ENCODE measurements at places on chromosomes 11 and 22. TPM values are rescaled to one million over a fixed set of nuclear protein-coding genes. Genes with fewer than 3 reads are reported as not detected.

The CD3D gene
- polyA plus RNA-seq: 4.4 TPM

The KREMEN1 gene
- 111 TPM for polyA plus RNA-seq

The CRYBB2 gene
- polyA plus RNA-seq: not detected

The HOATZ gene
- polyA plus RNA-seq: 0.13 TPM

The SEPTIN5 gene
- polyA plus RNA-seq: 115 TPM

DNA sequence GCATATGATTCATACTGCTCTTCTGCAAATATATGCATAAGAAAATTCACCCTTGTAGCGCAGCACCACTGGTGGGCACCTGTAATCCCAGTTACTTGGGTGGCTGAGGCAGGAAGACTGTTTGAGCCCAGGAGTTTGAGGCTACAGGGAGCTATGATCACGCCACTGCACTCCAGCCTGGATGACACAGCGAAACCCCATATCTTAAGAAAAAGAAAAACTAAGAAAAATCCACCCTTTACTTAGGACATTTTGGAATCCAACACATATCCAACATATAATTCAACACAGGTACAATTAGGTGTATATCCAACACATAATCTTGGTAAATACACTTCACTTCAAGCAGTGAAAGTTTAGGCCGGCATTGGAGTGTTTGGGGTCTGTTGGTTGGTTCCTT is 255.5 kb upstream of the PITPNB start:
- DNase-seq: no peak

DNA sequence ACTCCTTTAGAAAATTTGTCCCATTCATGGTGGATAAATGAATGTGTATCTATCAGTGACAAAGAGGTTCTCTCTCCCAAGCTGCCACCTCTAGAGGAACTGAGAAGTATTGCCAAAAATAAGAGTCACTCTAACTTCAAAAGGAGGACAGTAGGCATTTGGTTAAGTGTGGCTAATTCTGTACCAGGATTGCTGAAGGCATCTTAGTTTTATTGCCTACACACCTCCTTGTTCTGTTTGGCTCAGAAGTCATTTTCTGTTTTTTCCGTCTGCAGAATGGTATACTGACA is 189.0 kb upstream of the MPPED2 start:
- no peak for DNase-seq

GRCh38 chr11:32385998-32386397 is 49.3 kb downstream of the WT1 start:
- no peak for DNase-seq

DNA sequence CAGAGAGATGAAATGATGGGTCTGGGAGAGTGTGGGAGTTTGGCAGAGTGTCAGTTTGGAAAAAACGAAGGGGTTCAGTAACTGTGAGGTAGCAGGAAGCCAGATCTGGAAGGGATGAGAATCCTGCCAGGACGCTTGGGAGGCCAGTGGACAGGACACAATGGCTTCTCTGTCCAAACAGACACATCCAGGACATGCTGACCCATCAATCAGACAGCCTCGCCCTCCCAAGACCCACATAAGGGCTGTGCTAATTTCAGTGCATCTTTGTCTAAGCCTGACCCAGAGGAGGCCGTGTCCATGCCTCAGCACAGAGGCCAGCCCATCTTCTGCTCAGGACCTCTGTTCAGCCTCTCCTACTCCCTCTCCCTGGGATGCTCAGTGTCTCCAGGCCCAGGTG is 576.5 kb upstream of the B3GAT1 start:
- no peak for DNase-seq

GRCh38 chr11:8251616-8252295 is 11.9 kb downstream of the LMO1 start:
- no peak for DNase-seq

GRCh38 chr11:108218912-108219783 is 3.3 kb downstream of the NPAT start:
- DNase-seq: no peak

DNA sequence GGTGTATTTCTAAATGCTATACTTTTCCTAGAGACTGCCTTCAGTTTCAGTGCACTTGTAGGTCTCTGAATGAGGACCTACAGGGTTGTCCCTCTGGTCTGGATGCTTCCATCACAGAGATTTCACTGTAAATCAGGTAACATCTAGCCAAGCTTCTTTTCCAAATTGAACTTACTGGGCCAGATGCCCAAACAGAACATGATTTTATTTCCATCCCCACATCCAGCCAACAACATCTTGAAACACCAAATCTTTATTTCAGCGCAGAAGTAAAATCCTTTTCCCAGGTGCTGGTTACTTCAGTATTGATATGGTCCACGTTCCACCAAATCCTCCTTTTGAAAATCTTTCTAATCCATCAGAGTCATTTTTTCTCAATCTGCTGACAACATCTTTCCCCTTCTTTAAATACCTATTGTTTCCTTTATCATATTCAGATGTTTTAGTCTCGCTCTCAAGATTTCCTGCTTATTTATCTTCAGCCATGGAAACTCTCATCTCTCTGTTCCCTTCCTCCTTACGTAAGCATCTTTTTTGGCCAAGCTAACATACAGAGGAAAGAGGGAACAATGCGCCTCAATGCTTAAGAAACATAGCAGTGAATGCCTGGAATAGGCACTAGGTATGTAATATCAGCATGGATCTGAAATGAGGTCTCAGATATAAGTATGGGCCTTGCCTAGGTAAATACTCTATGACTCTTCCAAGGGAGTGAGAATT is 201.2 kb upstream of the MTNR1B start:
- DNase-seq: peak; percentile 64

DNA sequence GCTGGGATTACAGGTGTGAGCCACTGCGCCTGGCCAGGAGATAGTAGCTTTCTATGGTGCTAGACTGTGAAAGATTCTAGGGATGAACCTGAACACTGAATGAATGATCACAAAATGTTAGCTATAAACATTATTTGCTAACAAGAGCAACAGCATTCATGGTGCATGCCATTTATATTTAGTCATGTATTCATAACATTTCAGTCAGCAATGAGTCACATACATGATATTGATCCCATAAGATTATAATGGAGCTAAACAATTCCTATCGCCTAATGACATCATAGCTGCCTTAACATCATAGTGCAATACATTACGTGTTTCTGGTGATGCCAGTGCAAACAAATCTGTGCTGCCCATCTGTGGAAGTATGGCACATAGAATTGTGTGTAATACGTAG is 164.1 kb downstream of the ARHGAP42 start:
- DNase-seq: no peak

DNA sequence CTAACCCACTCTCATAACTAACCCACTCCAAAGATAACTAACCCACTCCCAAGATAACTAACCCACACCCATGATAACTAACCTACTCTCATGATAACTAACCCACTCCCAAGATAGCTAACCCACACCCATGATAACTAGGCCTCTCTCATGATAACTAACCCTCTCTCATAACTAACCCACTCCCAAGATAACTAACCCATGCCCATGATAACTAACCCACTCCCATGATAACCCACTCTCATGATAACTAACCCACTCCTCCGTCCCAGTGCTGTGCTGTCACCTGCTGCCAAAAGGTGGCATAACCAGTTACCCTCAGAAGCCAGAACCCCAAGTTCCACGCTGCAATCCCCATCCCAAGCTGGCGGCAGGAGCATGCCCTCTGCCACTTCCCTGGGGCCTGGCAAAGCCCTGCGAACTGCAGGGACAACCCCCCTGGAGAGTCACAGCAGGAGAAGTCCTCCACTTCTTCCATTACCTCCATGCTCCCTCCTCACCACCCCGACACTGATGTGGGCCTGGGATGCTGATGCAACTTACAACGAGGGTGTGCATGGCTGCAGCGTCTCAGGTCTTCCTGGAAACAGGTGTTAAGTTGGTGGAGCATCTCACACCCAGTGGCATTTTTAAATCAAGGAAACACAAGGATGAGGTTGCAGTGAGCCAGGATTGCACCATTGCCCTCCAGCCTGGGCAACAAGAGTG is 30.8 kb upstream of the CELSR1 start:
- DNase-seq: no peak

GRCh38 chr11:79949574-79949973 is 508.7 kb upstream of the TENM4 start:
- no peak for DNase-seq

DNA sequence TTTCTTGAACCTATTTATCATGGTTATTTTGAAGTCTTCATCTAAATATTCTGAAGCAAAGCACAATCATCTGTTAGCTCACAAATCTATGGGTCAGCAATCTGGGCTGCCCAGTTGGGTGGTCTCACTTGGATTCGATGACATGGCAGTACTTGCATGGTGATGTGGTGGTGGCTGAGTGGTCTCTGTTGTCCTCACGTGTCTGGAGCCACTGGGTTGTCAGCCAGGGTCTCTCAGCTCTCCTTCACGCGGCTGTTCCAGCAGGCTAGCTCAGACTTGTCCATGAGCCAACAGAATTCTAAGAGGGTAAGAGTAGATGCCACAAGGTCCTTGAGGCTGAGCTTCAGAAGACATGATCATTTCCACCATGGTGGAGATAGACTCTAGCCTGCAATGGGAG is 66.4 kb upstream of the KCNQ1OT1 start:
- no peak for DNase-seq

- no peak for DNase-seq
Observed at GRCh38 chr11:35909511-35910265, 34.2 kb upstream of the LDLRAD3 start.

GRCh38 chr11:27315836-27316235 is 47.2 kb downstream of the CCDC34 start:
- DNase-seq: no peak

DNA sequence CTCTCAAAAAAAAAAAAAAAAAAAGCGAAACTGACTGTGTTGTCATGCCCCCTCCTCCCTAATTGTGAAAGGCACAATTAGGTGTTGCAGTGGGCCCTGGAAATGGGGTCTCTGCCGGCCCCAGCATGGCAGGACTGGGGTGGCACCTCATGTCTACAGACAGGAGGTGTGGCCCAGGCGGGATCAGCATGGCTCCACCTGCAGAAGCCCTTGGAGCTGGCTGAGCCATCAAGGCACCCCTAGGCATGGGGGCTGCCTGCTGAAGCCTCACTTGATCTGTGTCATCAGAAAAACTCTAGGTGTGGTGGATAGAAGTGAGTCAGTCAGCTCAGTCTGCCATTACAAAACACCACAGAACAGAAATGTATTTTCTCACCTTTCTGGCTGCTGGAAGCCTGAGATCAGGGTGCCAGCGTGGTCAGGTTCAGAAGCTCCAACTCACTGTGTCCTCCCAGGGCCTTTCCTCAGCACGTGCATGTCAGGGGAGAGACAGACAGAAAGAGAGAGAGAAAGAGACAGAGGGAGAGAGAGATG is 10.1 kb upstream of the B4GALNT4 start:
- no peak for DNase-seq

- DNase-seq: no peak
Observed at GRCh38 chr11:110028921-110029320, 64.3 kb upstream of the ZC3H12C start.

GRCh38 chr11:45851228-45851627 is 4.0 kb downstream of the CRY2 start:
- no peak for DNase-seq

DNA sequence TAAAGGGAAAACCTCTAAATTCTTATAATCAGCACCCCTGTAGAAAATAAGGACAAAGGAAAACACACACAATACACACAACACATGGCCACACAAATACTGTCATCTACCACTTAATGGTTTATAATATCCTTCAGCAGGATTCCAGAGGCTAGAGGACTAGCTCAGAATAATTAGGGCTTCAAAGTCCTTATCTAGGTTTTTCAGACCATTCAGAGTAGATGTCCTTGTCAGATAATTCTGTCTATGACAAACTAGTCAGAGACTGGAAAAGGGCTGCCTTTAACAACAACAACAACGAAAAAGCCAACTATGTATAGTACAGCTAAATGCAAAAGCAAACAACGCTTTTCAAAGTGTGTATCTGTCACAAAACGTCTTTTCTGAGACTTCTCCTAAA is 456.5 kb upstream of the CNTN5 start:
- no peak for DNase-seq

DNA sequence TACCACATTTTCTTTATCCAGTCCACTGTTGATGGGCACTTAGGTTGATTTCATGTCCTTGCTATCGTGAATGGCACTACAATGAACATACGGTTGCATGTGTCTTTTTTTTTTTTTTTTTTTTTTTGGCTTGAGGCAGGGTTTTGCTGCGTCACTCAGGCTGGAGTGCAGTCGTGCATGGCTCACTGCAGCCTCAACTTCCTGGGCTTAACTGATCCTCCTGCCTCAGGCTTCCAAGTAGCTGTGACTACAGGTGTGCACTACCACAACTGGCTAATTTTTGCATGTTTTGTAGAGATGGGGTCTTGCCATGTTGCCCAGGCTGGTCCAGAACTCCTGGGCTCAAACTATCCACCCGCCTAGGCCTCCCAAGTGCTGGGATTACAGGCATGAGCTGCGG is 1.5 kb upstream of the CCDC90B start:
- no peak for DNase-seq

- DNase-seq: no peak
Observed at GRCh38 chr11:130051082-130051481, 18.6 kb upstream of the APLP2 start.

DNA sequence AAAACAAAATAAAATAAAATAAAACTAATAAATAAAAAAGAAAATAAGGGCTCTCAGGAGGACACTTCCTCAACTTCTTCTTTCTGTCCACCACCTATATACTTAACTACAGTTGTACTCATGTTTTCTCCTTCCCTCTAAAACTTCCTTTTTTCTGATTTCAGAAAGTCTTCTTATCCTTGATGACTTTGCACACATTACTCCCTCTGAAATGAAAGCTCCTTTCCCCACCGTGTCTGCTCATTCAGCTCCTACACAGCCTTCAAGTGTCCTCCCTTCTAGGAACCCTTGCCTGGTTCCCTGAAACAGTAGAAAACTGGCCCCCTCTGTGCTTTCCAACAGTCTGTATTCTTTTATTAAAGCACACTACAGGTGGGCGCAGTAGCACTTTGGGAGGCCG is 18.3 kb upstream of the DDX17 start:
- DNase-seq: no peak

DNA sequence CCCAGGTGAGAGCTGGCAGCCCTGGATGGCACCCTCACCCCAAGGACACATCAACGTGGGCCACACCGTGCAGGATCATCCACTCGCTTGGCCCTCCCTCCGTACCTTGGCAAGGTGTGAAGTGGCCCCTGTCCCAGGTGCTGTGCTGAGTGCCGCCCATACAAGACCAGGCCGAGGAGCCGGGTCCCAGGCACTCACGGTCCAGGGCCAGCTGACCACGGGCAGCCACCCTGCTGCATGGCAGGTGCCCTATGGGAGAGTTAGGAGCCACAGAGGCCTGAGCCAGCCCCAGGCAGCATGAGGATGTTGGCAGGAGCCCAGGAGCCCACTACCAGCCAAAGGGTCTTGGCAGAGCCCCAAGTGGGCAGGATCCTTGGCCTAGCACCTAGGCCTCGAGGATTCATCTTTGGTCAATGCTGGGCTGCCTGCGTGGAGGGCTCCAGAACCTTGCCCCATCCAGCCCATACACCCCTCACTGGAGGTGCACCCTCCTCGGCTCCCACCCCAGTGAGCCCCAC is 19.6 kb downstream of the RTN4R start:
- no peak for DNase-seq

GRCh38 chr11:63042596-63042995 is 27.0 kb upstream of the SLC22A8 start:
- no peak for DNase-seq

All from muscle of arm (tissue), 14 donors.